ENCODE measurements at places on chromosomes 2 and 18. TPM values are rescaled to one million over a fixed set of nuclear protein-coding genes. Genes with fewer than 3 reads are reported as not detected.

COL6A3 gene
- 0.62 TPM for total RNA-seq

WDR54 gene
- total RNA-seq: 42.9 TPM

CDK5R2 gene
- not detected for total RNA-seq

INHA gene
- not detected for total RNA-seq

CCDC141 gene
- total RNA-seq: not detected

Data from melanocyte of skin (primary cell).